Stimulated activated CD8-positive, alpha-beta memory T cell treated with anti-CD3 and anti-CD28 coated beads, Interleukin-15, amount 100 ng/mL, for 48 hours (primary cell): ENCODE measurements at places on chromosomes 13 and 19.

- DNase-seq, result no peak
Measured at GRCh38 chr13:26060357-26060756, 8.5 kb upstream of the SHISA2 start.

- DNase-seq, result no peak
Measured at GRCh38 chr13:73938372-73939070, 195.7 kb downstream of the KLF12 start.

DNA sequence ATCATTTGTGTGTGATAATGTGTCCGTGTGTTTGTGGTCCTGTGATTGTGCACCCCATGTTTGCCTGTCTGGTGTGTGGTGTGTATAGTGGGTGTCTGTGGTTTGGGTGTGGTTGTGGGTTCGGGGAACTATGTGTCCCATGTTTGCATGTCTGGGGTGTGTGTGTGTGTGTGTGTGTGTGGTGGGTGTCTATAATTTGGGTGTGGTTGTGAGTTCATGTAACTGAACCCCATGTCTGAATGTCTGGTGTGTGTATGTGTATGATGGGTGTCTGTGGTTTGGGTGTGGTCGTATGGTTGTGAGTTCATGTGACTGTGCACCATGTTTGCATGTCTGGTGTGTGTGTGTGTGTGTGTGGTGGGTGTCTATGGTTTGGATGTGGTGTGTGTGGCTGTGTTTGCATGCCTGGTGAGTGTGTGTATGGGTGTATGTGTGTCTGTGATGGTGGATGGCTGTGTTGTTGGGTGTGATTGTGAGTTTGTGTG is 11.1 kb upstream of the NFIX start:
- no peak for DNase-seq

- DNase-seq, result no peak
Measured at GRCh38 chr19:42282819-42283187, 13.8 kb downstream of the CIC start.

DNA sequence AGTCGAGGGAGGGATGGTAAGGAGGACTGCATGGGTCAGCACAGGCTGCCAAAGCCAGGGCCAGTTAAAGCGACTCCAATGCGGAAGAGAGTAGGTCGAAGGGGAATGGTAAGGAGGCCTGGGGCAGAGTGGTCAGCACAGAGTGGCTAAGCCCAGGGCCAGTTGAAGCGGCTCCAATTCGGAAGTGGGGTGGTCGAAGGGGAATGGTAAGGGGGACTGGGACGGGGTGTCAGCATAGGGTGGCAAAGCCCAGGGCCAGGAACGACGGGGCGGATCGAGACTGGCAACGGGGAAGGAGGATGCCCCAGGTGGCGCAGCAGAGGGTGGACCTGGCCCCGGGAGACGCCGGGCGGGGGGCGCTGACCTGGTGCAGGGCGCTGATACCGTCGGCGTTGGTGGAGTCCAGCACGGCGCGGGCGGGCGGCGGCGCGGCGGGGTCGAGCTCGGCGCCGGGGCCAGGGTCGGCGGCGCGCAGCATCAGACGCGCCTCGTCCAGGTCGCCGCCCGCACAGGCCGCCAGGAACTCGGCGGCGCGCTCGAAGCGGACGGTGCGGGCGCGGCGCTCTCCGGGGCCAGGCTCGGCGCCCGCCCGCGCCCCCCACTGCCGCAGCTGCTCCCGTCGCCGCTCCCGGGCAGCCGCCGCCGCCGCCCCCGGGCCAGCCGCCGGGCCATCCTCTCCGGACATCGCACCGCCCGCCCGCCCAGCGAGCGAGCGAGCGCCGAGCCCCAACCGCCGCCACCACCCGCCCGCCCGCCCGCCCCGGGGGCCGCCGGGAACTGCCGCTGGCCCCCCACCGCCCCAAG is at the start of gene PPP1R12C:
Gene PPP1R12C, minus strand, starts transcription at position 779 of the 804 bp plus-strand sequence. Its CDS starts 94 bp downstream, at position 685.
- DNase-seq, result no peak

DNA sequence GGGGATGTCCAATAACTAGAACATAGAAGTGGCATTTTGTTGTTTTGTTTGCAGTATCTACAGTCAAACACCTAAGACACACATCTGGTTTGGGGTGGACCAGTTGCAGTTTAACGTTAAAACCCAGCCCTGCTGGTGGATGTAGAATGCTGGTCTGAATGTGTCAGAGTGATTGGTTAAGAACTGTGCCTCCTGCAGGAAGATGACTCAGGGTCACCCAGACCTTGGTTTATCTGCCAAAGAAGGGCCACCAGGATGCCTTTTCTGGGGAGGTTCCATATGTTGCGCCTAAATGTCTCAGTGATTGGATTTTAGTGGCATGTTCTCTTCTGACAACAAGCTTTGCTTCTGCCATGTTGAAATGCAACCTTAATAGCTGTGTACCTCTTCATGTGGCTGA is 23.1 kb downstream of the ZNF536 start:
- no peak for DNase-seq

DNA sequence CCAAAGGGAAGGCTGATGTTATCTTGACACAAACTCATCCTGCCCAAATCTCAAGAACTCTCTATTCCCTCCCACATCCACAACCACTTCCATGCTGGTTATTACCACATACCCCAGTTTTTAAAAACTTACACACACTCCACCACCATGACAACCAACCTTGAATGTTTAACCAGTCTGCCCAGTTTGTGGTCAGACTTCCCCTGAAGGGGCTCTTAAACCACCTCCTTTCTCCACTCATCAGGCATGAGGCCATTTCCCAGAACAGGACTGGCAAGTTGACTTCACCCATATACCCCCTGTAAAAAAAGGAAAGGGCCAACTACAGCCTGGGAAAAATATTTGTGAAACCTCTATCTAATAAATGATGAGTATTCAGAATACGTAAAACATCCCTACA is 12.4 kb upstream of the ZSCAN4 start:
- no peak for DNase-seq

- no peak for DNase-seq
Measured at GRCh38 chr19:10639836-10640235, 14.3 kb upstream of the ILF3 start.

- no peak for DNase-seq
Measured at GRCh38 chr13:93145199-93145598, 81.4 kb upstream of the GPC6 start.

DNA sequence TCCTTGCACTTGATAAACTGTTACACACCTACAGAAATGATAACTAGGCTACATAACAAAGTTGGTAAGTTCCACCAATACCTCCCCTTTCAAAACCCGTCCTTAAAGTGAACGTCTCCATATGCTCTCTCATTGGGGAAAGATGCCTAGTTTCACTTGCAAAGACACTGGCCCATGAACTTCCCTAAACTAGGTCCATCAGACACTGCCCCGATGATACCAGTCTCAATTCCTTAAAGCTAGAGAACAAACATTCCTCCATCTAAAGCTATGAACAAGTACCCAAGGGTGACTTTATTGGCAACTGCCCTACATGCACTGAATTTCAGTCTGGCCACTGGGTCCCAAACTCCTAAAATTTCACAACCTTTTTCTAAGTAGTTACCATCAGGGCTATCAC is 39.9 kb downstream of the FOXO1 start:
- no peak for DNase-seq

DNA sequence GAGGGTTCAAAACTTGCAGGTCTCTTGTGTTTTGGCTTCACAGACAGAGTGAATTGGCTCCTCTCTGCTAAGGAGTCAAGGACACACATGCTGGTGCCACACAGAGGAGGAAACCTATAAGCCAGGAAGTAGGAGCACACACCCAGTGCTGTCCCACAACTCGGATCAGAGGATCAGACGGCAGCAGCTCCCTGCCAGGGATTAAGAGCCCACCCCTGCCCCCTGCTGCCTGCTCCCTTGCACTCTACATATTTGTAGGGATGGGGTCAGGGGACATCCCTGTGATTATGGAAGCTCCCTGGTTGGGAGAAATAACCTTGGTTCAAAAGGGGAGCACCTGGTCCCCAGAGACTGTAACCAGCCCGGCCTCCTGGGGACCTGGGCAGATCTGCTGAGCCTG is 77.5 kb upstream of the CLDN10 start:
- no peak for DNase-seq

GRCh38 chr13:26488236-26489003 is 69.1 kb upstream of the WASF3 start:
- DNase-seq, result no peak

DNA sequence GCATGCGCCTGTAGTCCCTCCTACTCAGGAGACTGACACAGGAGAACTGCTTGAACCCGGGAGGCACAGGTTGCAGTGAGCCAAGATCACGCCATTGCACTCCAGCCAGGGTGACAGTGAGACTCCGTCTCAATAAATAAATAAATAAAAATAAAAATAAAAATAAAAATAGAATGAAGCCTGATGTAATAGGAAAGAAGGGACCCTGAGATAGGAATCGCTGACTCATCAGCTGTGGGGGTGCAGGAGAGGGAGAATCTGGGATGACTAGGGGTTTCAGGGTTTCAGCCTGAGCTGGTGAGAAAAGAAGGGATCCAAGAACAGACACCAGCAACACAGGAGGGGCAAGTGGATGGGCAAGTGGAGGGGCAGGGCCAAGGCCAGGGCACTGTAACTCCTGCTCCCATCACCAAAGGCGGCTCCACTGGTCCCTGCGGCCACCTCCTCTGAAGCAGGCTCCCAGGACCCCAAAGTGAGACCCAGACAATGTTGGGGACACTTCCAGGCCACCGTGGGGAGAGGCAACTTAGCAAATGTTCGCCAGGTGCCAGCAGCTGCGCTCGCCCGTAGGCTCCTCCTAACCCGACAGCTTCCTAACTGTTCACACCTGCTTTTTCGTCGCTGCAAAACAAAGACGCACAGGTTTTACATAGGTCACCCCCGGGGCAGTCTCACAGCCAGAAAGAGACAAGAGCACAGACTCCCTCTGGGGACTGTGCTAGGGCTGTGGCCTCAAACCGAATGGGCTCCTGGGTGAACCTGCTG is 1.2 kb downstream of the HAUS8 start:
- no peak for DNase-seq

GRCh38 chr13:84655677-84656076 is 773.4 kb upstream of the SLITRK1 start:
- no peak for DNase-seq

GRCh38 chr19:42130254-42130573 is 2.0 kb downstream of the POU2F2 start:
- DNase-seq, result no peak

DNA sequence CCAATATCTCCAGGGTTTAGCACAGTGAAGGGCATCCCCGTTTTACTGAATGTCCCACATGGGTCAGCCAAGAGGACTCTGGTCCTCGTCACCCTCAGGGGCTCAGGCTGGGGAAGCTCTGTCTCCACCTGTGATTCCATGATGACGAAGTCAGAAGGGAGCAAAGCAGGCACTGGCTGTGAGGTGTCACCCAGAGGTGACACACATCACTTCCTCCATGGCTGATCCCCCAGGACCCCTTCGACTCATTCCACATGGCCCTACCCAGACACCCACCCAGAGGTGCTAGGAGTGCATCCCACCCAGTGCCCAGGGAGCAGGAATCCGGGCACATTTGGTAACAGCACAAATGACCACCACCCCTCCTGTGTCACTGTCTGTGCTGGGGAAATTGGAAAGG is 145.2 kb upstream of the VSTM2B start:
- DNase-seq, result no peak

DNA sequence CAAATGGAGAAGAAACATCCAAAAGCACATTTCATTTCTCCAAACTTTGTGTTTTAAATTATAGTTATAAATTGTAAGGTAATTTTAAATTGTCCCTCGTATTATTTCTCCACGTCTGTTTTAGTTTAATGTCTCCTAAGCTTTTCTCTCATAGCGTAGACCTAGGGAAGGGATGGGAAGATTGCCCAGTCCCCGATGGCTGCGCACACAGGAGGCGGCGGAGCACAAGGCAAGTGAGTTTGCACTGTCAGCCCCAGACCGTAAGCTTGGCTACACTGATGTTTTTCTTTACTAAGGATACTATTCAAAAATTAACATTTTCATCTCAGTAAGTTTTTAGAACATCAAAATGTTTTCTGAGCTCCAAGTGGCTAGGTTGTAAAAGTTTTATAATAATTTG is 72.3 kb downstream of the GPR12 start:
- DNase-seq, result no peak

DNA sequence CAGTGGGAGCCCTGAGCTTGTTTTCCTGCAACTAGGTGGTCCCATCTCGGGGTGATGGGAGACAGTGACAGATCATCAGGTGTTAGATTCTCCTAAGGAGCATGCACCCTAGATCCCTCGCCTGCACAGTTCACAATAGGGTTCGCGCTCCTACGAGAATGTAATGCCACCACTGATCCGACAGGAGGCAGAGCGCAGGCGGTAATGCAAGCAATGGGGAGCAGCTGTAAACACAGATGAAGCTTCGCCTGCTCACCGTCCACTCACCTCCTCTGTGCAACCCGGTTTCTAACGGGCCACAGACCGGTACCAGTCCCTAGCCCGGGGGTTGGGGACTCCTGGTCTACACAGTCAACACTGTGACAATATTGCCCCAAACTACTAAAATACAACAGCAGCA is 38.8 kb downstream of the CARD8 start:
- no peak for DNase-seq

DNA sequence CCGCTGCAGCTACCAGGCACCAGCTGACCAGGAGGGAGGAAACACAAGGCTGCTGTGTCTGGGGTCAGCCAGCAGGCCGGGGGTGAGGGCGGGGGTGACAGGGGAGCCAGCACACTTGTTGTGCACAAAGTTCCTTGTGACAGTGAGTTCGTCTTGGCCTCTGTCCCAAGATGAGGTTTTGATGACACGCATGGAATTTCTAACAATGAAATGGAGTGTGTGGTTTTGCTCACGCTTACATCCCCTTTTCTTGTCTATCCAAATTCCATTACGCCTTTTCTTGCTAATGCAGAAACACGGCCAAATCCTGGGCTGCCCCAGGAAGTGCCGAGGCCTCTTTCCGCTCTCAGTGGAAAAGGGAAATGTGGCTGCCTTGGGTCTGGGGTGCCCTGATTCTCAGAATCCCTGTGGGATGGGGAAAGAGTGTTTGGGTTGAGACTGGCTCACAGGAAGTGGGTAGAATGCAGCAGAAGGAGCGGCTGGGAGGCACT is 73.8 kb downstream of the GADD45B start:
- no peak for DNase-seq

DNA sequence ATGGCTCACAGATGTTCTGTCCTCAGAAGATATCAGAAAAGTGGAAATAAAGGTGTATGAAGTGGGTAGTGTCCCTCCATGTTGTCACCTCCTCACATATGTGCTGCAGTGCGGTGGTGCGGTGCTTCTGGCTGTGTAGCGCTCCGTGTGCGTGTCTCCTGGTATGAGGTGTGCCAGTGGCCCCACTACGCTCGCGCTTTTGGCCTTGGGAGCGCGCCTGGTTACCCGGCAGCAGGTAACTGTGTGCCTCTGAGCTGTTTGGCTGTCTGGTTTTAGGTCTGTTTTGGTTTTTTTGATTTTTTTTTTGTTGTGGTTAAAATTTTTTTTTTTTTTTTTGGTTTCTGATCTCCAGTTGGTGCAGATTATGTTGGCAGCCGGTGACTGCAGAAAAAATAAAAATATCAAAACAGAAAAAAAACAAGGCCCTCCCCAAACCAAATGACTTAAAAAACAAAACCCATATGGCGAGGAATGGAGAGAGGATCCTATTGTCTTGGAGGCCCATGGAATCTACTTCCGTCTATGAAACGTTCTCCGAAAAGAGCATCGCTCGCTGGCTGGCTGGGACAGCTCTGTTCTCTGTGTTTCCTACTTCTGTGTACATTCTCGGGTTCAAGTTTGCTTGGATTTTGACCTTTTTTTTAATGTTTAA is 7.9 kb downstream of the HNRNPL start:
- DNase-seq, result no peak
